ENCODE measurements at places on chromosomes 1 and 21.

DNA sequence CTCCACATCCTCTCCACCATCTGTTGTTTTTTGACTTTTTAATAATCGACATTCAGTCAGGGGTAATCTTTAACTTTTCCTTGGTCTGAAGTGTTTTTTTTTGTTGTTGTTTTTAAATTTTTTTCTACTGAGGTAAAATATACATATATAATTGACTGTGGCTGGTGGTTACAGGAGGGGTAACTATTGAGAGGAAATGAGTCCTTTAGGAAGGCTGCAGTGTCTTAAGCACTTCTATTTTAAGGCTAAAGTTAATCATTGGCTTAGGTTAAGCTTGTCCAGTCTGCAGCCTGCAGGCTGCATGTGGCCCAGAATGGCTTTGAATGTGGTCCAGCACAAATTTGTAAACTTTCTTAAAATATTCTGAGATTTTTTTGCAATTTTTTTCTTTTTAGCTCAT, 172.5 kb downstream of the CTH start:
- no peak for DNase-seq

DNA sequence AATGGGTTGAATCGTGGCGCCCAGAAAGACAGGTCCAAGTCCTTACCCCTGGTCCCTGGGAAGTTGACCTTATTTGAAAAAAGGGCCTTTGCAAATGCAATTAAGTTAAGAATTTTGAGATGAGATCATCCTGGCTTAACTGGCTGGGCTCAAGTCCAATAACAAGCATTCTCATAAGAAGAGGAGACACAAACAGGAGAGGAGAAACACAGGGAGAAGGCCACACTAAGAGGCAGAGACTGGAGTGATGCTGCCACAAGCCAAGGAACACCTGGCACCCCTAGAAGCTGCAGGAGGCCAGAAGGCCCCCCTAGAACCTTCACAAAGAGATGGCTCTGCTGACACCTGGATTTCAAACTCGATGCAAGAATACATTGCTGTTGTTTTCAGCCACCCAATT, 44.6 kb downstream of the PDPN start:
- DNase-seq: no peak

DNA sequence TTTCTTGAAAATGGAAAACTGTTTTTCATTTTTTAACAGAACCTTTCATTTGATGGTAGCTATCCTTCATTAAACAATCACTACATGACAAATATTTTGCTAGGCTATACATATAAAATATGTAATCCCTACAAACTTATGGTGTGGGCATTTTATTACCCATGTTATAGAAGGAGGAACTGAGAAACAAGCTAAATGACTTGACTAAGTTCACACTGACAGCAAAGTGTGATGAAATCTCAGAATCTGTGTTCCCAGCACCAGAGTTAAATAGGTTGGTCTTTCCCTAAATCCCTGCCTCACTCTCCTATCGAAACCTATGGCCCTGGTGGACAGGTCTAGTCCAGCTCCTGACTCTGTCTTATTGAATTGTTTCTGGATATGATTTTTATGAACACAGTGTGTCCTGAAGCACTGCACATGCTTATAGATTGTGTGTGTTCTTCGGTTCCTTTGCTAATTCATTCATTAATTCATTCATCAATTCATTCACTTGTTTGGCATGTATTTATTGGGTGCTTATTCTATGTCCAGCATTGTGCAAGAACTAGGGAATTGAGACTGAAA, 301.0 kb downstream of the GRIK1 start:
- no peak for DNase-seq

- DNase-seq: no peak
Measured at GRCh38 chr1:159211331-159212136, 6.9 kb downstream of the ACKR1 start.

- DNase-seq: no peak
Measured at GRCh38 chr1:64959986-64960385, 6.4 kb downstream of the JAK1 start.

GRCh38 chr1:183911285-183911684, 106.4 kb downstream of the RGL1 start:
- DNase-seq: no peak

GRCh38 chr1:56562891-56563452, 16.4 kb downstream of the PLPP3 start:
- DNase-seq: no peak

- DNase-seq: no peak
Measured at GRCh38 chr21:45818276-45818903, 163.2 kb upstream of the COL6A1 start.

GRCh38 chr21:32726839-32727686, 750 bp downstream of the SYNJ1 start:
- peak; percentile 21 for DNase-seq

DNA sequence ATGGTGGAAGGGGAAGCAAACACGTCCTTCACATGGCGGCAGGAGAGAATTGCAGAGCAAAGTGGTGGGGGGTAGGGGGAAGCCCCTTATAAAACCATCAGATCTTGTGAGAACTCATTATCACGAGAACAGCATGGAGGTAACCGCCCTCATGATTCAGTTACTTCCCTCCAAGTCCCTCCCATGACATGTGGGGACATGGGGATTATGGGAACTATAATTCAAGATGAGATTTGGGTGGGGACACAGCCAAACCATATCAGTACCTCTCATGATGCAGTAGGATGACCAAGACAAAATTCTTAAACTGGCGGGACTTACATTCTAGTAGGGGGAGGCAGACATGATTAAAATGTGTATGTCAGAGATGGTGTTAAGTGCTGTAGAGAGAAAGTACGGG, 38.8 kb downstream of the WNT4 start:
- no peak for DNase-seq
